ENCODE measurements at places on chromosomes 5 and 9.

GRCh38 chr5:174120401-174121005 is 75.0 kb downstream of the NSG2 start:
- DNase-seq = no peak

DNA sequence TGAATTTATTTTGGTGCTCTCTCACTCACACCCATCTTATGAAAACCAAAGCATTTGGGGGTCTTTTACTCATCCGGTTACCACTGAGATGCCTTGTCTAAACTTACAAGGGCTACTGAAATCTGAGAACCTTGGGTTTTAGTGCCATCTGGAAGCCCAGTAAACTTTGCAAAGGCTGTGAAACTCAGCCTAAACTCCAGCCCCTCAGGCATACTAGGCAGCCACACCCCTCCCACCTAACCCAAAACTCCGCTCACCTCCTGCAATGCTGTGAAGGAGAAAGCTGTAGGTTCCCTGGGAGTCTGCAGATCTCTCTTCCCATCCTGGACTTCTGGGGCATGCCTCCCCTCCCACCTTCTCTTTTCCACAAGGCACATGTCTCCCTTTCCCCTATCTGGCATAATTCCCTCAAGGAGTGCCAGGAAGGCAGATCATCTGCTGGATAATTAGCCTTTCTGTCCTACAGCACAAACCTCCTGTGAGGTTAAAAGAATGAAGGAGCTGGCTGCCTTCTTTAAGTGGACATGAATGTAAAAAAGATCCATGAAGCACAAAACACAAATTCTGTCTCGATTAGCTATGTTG is 71.5 kb upstream of the ANXA1 start:
- no peak for DNase-seq

DNA sequence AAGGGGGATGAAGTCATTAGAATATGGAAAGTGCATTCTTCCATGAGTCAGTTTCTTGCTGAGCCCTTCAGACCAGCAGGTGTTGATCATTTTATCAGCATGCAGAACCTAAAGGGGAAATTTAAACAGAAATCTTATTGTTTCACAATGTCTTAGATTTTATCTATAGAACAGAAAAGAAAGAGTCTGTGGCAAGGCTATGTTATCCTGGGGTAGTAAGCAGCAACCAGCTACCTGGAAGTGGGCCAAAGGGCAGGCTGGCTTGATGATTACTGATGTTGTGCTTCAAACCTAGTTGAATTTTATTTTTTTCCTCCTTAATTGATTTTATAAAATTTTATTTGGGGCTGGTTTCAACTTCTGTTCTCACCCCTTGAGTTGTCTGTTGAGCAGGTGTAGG is 101.5 kb downstream of the LRRC70 start:
- no peak for DNase-seq

- no peak for DNase-seq
These were observed 190.5 kb downstream of the HSPA4 start for GRCh38 chr5:133242221-133242835.

- no peak for DNase-seq
These were observed 190.7 kb downstream of the CD180 start for GRCh38 chr5:67005737-67006499.

DNA sequence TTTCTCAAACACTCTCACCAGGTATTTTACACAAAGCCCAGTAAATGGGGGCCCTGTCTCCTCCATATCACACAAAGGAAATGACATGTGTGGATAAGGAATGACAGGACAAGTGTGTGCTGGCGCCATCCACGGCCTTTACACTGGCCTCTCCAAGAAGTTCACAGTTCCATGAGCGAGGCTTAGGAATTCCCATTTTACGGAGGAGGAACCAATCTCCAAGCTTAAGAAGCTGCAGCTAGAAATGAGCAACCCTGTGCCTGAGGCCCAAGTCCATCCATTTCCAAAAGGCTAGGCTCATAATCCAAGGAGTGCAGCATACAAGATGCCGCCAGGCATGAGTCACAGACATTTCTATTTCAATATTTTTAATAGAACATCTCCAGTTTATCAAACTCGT is 203.4 kb downstream of the AUH start:
- DNase-seq = no peak

DNA sequence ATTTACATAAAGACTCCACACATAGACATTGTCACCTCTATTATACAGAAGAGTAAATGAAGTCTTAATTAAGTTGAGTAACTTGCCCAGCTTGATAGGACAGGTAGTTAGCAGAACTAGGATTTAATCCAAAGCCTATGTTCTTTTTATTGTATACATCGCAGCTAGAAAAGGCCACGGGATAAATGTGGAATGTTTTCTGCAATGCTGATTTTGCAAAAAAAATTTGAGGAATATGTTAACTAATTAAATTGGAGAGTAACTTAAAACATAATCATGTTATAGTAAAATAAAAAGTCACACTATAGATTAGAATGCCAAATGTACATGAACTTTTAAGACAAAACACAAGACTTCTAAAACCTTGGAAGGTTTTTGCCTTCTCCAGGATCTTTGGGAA is 41.1 kb downstream of the POLK start:
- DNase-seq = no peak

DNA sequence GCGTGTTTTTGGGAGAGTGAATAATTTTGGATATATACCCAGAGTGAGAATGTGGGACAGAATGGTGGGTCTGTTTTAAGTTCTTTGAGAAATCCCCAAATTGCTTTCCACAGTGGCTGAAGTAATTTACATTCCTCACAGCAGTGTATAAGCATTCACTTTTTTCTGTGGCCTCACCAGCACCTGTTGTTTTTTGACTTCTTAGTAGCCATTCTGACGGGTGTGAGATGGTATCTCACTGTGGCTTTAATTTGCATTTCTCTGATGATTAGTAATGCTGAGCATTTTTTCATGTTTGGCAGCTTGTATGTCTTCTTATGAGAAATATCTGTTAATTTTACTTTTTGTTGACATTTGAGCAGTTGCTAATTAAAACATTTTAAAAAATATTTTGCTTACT is 9.4 kb upstream of the SPATA31D1 start:
- no peak for DNase-seq

DNA sequence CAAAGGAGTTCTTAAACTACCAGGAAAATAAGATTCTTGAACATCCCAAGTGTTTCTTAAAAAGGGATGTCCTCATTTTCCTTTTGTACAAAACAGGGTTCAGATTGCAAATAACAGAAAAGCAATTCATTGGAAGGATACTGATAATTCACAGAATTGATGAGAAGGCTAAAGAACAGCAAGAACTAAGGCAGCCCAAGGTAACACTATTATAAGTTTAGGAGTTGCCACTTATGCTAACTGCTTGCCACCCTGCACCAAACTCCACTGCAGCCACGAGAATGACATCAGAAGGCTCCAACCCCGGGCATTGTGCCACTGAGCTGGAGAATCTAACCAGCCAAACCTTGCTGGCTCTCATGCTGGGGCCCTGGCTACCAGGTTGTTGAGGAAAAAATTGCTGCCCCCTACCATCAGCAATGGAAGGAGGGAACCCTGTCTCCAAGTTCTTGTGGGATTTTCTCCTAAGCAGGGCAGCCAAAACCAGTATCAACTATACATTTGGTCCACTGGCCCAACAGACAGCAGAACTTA is 123.4 kb downstream of the ARL15 start:
- DNase-seq = no peak

GRCh38 chr5:134600600-134600999 is 32.0 kb downstream of the SAR1B start:
- DNase-seq = no peak

DNA sequence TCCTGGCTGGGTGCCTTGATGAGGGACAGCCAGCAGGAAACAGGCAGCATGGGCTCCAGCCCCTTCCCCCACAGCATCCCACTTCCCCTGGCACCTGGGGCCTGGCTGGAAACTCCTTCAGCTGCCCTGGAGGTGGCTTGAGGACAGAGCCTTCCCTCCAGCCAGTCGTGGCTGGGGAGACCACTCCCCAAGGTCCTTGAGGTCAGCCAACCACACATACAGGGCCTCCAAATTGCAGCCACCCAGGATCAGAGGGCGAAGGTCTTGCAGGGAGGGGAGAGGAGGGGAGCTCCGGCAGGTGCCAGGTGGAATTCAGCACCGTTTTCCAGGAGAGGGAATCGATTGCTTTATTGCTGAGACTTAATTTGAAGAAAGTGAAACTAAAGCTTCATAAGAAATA is 280.4 kb downstream of the PBX3 start:
- DNase-seq = no peak

GRCh38 chr9:103798620-103799019 is 295.5 kb upstream of the SMC2 start:
- no peak for DNase-seq

DNA sequence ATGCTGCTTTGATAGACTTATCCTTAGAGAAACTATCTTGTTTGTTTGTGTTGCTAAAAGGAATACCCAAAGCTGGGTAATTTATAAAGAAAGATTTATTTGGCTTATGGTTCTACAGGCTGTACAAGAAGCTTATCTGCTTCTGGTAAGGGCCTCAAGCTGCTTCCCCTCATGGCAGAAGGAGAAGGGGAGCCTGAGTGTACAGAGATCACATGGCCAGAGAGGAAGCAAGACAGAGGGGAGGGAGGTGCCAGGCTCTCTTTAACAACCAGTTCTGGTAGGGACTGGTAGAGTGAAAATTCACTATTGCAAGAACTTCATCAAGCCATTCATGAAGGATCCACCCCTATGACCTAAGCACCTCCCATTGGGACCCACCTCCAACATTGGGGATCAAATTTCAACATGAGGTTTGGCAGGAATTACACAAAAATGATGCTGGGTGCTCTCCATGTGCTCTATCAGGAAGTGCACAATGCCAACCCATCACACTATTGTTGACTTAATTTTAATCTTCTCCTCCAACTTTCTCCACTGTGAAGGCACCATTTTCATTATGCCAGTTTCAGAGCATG is 115.1 kb upstream of the SHB start:
- no peak for DNase-seq

DNA sequence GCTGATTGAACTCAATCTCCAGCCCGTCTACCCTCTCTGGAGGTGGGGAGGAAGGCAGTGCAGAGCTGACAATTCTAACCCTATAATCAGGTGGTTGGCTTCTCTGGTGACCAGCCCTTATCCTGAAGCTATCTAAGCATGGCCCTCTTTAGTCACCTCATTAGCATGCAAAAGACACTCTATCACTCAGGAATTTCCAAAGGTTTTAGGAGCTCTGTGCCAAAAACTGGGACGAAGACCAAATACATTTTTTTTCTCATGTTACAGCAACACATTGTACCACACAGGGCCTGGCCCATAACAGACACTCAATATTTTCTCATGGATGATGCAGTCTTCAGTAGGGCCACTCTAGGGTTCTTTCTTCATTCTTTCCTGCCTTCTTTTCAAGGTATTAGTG is 118.8 kb upstream of the VLDLR start:
- no peak for DNase-seq

- no peak for DNase-seq
These were observed 55.6 kb upstream of the SPTLC1 start for GRCh38 chr9:92170848-92171247.

GRCh38 chr5:96902876-96903275 is 26.6 kb downstream of the ERAP2 start:
- DNase-seq = no peak

DNA sequence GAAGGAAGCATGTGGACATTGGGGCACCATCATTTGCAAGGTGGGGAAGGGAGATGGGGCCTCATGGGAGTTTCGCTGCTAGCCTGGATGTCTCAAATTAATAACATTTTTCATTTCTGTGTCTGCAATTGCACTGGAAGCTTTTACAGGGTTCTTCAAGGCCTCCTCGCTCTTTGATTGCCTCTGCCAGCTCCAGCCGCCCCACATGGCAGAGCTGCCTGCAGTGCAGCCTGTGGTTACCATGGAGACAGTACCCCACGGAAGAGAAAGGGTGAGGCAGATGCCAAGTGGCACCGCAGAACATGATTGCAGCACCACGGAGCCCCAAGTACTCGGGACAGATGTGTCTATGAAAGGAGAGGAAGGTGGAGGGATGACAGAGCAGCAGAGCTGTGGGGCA is 25.4 kb downstream of the CTNND2 start:
- DNase-seq = no peak

- DNase-seq = no peak
These were observed 47.3 kb upstream of the SLC30A5 start for GRCh38 chr5:69046375-69046957.

- no peak for DNase-seq
These were observed 59.4 kb downstream of the ANKH start for GRCh38 chr5:14812166-14812565.

DNA sequence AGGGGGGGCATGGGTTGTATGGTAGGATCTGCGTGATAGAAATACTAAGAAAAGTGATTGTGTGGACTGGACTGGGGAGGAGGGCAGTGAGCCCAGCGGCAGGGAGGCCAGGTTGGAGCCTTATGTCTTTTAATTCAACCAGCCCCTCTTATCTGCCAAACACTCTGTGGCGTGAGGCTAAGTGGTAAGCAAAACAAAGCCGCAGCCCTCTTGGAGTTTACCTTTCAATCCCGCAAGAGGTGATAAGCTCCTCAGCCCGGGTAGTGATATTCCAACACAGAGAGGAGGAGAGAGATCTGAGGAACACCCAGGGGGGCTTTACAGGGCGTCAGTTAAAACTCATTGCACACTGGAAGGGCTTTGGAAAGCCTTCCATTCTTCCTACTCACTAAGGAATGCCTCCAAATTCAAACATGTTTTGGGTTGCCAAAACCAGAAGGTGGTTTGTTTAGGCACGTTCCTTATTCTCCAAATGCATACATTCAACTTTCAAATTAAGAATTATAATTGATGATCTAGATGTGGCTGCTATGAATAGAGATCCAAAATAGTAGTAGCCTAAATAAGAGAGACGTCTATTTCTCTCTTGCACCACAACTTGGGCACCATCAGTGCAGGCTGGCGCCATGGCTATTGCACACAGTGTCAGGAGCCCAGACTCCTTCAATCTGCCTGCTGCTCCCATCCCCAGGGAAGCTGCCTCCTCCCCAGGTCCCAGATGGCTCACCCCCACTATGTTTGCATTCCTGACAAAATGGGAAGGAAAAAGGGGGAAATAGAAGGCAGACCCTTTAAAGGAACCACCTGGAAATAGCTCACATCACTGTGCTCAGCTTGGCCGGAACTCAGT is 75.1 kb upstream of the FSTL4 start:
- DNase-seq = no peak

GRCh38 chr5:95845391-95845790 is 22.9 kb upstream of the GLRX start:
- DNase-seq = no peak
